ENCODE measurements at places on chromosomes 11 and 22.

GRCh38 chr11:89184021-89184420 is 6.3 kb downstream of the TYR start:
- no peak for DNase-seq

DNA sequence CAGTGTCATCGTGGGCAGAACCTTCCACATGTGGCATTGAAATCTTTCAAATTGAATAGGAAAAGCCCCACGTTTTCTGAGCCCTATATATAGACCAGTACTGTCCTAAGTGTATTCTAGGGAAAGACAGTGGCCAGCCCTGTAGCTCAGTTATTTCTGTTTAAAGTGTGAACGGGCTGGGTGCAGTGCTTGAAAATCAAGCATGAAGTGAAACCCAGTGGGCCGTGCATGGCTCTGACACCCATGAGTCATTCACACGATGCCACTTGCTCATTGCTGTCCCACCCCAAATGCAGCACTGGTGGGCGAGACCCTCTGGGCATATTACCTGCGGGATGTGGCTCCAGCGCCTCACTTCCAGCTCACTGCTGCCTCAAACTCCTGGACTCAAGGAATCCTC is 29.8 kb upstream of the CCDC188 start:
- DNase-seq, result no peak

DNA sequence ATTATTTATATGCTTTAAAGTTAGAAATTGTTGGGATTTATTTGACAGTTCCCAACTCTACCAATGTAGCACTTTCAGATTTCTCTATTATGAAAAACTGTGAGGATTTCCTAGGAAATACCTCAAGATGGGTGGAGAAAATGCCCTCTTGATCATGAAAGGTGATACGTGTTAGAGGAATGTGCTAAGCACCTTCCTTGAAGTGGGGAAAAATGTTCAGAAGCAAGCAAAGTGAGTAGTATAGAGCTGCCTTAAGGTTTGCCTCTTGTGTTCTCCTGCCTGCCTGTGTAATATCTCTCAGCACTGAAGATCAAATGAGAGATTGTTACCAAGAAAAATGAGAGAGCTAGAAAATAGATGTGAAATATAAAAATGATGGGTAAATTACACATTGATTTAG is 58.2 kb downstream of the YAP1 start:
- DNase-seq, result no peak

DNA sequence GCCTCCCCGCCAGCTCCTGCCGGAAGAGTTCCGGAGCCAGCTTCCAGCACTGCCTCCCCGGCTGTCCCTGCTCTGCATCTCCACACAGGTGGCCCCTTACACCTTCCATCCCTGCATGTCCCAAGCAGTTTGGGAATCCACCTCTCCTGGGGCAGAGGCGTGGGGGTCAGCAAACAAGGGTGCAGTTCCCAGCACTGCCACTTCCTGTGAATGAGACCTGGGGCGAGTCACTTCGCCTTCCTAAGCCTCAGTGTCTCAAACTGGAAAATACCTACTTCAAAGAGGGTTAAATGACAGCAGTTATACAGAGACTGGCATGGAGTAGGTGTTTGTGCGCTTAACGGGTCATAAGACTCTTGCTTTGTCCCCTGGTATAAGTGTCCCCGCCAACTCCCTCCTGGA is 5.2 kb downstream of the CYTH4 start:
- DNase-seq, result no peak

- no peak for DNase-seq
Observed at GRCh38 chr22:36467946-36468345, 13.5 kb downstream of the TXN2 start.

DNA sequence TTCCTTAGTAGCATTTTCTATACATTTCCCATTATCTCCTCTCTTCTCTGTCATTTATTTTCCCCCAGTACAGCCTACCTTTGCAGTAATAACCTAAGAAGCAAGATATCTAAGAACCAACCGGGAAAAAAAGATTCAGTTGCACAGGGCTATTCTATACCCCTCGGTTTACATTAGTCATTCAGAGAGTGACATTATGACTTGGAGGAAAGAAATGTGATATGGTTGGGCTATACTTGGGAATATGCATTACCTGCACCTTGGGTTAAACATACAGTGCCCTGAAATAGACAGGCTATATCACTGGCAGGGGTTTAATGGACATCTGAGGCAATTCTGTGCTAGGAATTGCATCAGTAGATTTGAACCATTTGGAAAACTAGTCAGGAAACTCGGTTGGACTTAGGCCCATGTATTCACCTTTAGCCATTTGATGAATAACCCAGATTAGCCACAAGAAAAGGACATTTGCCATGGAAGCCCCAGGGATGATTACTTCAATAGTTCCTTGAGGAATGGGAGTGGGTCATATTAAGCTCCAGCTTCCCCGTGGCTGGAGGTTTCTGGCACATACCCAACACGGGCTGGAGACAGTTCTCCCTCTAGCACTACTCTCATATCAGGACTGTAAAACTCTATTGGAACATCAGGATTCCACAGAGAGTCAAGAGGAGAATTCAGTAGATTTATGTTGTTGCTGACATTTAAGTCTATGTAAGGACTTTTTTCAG is 973.2 kb downstream of the NTM start:
- no peak for DNase-seq

- DNase-seq, result no peak
Observed at GRCh38 chr11:47723041-47723440, 7.9 kb upstream of the AGBL2 start.

DNA sequence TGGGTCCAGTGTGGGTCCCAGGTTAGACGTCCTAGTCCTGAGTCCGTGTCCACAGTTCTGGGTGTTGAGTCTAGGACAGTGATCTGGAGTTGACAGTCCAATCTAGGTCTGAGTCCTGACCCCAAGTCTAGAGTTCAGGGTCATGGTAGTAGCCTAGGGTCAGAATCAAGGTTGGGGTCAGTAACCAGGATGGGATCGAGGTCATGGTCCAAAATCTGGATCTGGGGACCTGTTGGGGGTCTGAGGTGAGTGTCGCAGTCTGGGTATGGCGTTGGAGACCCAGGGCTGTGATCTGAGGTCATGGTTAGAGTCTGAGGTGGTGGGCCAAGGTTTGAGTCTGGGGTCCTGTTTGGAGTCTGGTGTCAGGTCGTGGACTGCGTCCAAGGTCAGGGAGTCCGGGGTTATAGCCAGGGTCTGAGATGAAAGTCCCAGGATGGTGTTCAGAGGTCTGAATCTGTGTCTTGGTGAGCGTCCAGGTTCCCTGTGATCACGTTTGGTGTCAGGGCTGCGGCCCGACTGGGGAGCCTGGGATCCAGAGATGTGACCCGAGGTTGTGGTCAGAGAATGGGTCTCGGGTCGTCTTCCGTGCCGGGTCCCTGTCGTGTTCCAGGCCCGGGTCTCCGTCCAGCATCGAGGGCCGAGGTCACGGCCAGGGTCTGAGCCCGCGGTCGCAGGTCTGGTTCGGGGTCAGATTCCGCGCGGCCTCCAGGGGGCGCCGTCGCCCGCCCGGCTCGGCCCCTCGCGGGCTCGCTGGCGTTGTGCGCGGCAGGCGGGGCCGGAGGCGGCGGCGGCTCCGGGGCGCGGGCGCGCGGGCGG is 432 bp upstream of the GRK2 start:
- peak; percentile 68 for DNase-seq

GRCh38 chr22:48118654-48119053 is 1356.2 kb downstream of the TBC1D22A start:
- DNase-seq, result no peak

DNA sequence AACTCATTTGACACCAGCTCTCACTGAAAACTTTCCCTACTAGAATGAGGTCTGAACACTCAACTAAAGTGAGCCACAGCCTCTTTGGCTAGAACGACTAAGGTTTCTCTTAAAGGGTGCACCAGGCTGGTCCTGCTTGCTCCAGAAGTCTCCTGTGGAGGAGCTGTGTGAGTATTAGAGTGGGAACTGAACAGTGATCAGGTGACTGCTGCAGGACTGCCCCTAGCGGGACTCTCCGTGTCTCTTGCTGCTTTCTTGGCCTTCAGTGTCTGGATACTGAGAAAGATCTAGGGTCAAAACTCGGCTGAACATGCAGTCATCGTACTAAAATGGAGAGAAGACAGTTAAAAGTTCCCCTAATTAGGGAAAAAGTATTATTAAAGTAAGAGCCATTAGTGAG is 34.6 kb downstream of the FAM118A start:
- DNase-seq, result no peak

DNA sequence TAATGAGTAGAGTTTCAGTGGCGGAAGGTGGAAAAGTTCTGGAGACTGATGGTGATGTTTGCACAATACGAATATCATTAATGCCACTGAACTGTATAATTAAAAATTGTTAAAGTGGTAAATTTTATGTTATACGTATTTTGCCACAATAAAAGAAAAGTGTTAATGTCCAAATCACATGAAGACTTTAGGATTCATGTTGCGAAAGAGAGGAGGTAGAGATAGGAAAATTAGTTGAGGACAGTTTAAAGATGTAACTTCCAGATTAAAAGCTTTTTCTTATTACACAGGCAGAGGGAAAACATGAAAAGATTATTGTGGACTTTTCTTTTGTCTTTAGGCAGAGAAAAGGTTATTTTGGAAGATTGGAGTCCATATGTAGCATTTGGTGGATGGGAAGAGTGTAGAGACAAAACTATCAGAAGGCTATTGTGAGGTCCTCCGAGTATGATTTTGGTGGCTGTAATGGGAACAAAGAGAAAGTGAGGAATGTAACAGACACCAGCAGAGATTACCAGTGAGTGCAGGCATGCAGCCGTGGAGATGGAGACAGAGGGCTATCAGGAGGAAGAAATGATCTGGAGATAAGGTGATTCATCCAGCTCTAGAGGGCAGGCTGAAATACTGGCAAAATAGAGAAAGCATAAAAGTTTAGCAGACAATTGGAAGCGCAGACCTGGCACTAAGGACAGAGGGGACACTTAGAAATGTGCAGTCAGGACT is 12.5 kb downstream of the VPS26B start:
- DNase-seq, result no peak

GRCh38 chr11:112593440-112593839 is 332.8 kb upstream of the PLET1 start:
- no peak for DNase-seq

- DNase-seq, result no peak
Observed at GRCh38 chr11:61874377-61874809, 17.0 kb downstream of the FADS3 start.

DNA sequence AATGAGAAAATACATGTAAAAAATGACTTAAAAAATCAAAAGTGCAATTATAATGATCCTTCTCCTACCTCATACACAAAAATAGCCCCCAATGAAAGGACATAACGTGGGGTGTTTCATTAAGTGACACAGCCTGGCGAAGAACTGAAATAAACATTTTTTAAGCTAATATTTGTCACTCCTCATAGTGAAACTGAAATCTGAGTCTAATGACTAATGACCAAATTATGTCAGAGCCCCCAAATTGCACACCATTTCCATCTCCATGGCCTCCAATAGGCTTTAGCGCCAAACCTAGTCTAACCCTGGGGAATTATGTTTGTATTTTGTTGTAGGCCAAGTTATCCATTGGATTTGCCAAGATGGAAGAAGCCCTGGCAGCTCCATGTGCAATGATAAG is 119.1 kb downstream of the WT1 start:
- DNase-seq, result no peak
